Stimulated activated CD4-positive, alpha-beta T cell treated with anti-CD3 and anti-CD28 coated beads, Interleukin-4, amount 100 ng/mL, for 1 hour (primary cell): ENCODE measurements at places on chromosomes 5 and 9.

GRCh38 chr5:59222687-59223511 is 640.0 kb downstream of the RAB3C start:
- DNase-seq = no peak

DNA sequence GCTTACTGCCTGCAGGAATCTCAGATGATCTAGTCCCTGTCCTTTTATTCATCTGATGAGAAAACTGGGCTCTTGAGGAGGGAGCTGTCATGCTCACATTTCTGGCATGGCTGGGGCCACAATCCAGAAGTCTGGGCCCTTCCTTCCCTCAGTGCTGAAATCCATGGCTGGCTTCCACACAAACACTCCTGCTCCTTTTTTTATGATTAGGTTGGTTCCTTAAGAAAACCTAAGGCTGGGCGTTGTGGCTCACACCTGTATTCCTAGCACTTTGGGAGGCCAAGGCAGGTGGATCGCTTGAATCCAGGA is 1.3 kb downstream of the ACER2 start:
- DNase-seq = no peak

DNA sequence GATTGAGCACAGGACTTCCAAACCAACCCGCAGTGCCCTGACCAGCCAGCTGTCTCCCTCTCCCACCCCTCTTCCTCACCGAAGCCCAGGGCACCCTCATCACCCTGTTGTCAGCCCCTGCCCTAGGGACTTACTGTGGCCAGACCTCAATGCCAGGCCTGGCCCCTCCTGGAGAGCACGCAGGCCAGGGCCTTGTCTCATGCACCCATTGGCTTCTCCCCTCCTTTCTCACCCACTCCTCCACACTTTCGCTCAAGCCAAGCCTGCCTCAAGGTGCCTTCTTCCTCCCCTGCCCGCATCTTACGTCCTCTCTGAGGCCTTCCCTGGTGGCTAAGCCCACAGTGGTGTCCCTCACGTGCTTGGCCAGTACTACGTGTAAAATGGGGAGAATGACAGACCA is 33.3 kb upstream of the N4BP3 start:
- DNase-seq = no peak

GRCh38 chr5:132233081-132233480 is 5.4 kb upstream of the P4HA2 start:
- no peak for DNase-seq

DNA sequence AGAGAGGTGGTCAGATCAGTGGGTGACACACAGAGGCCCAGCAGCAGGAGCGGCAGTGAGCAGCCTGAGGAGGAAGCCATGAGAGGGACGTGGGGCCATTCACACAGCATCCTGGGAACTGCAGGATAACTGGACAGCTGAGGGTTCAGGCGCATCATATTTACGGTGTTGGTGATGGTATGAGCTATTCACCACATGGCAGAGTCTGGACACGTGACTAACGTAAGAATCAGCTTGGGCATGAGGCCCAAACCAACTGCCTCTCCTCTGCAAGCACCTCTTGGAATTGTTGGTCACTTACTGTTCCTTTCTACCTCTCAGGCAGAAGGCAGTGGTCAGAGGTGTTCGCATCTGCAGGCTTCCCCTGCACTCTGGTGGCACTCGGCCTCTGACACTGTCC is 141.1 kb downstream of the ENTREP1 start:
- DNase-seq = no peak

DNA sequence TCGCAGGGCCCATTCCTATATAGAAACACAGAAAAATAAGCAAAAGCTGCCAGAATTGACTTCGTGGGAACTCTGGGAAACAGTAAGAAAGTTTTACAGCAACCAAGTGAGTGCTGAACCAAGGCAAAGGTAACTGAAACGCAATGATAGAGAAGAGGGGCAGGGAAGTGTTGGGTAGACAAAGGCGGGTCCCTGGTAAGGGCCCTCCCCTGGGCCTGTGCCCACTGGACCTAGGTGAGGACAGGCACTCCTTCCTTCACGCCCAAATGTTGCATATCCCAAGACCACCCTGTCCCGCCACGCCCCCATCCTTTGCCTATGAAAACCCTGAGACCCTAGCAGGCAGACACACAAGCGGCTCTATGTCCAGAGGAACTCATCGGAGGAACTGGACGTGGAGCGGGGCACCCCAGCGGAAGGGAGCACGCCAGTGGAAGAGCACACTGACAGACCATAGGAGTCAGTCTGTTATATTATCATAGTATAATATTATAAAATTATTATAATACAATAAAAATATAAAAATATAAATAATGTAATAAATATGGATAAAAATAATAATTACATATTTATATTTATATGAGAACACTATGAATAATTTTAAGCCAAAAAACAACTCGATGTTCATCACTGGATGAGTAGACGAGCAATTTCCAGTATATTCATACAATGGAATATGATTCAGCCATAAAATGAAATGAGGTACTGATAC is 27.9 kb downstream of the CDKN2A start:
- no peak for DNase-seq

DNA sequence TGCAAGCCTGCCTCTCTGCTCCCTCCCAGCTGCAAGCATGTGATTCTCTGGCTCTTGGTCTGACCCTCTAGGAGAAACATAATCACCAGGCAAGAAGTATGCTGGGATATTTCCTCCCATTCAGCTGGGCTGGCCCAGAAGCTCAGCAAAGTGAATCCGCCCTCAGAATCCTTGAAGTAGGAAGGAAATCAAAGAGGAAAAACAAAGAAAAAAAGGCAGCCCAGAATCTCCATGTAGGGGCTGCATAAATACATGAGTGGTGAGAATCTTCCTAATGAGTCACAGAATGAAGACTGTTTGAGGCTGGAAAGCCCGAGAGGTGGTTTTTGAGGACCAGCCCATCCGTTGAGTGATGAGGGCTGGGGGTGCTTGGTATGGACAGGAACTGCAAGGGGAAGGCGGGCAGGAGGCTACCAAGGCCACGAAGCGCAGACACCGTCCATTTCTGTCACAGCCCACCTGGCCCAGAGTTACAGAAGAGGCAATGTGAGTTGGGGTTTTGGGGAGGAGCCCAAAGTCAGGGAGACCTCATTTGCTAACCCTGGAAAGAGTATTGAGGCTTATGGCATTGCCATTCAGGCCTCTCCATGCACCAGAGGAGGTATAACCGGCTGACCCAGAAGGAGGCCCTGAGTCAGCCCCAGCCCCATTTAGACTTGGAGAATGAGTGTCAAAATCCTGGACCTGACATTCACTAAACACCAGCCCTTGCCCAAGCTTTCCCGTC is 33.4 kb upstream of the TGFBR1 start:
- DNase-seq = no peak

DNA sequence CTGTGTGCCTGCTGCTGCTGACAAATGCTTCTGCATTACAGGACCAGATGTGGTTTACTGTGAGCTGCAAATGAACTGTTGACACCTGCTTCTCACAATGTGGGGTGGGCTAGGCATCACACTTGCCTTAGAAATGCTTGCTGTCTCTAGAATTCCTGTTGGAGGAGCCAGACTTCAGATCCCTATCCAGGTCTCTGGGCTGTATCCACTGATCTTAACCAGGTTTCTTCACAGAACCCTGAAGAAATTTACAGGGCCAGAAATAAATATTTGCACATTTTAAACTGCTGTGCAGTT is 255.4 kb downstream of the FAM114A2 start:
- DNase-seq = no peak

DNA sequence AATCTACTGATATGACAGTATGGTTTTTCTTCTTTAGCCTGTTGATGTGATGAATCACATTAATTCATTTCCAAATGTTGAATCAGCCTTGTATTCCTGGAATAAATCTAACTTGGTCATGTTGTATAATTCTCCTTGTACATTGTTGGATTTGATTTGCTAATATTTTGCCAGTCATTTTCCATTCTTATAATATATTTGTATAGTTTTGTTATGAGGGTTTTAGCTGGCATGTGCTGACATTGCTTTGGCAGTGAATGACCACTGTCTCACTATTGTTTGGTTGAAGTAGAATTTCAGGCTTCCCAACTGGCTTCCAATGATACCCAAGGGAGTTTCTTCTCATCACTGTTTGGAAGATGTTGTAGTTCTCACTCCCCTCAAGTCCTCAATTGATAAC is 983.0 kb upstream of the PTPRD start:
- DNase-seq = no peak

DNA sequence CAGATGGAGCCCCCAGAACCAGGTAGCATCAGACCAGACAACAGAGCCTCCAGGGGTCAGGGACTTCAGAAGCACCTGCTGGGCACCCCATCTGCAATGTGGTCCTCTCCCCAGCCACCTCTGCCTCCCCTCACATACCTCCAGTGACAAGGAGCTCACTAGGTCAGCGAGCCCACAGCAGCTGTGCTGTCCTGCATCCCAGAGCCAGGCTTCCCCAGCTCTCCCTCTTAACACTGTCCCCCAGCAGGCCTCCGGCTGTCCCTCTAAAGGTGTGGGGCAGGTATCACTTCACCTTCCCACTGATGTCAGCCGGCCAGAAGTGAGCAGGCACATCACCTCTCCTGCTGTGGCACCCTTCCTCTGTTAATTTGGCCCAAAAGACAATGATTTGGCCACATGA is 83.6 kb downstream of the LMX1B start:
- DNase-seq = no peak

DNA sequence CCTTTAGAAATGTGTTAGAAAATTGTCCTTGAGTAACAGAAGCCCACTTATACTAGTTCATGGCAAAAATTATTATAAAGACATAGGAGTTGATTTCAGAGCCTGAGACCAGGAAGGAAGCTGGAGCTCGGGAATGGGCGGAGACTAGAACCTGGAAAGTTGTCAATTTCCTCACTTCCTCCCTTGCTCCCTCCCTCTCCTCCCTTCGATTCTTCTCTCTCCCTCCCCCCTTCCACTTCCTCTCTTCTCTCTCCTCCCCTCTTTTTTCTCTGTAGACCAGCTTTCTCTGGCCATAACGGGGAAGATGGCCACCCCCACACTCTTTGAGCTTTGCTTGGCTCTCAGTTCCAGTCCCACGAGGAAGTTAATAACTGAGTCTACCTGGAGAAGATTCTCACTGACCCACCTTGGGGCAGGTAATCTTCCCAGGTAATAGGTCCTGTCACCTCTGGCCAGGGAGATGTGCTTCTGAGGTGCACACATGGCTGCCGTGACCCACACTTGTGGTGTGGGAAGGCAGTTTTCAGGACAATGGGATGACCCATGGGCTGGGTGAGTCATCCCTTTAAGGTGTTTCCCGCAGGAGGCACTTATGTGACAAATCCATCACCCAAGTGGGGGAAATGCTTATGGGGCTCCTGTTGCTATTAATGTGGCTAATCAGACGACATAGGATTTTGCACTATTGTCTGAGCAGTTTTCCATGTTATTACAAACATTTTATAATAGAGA is 78.7 kb downstream of the HSPA4 start:
- no peak for DNase-seq

DNA sequence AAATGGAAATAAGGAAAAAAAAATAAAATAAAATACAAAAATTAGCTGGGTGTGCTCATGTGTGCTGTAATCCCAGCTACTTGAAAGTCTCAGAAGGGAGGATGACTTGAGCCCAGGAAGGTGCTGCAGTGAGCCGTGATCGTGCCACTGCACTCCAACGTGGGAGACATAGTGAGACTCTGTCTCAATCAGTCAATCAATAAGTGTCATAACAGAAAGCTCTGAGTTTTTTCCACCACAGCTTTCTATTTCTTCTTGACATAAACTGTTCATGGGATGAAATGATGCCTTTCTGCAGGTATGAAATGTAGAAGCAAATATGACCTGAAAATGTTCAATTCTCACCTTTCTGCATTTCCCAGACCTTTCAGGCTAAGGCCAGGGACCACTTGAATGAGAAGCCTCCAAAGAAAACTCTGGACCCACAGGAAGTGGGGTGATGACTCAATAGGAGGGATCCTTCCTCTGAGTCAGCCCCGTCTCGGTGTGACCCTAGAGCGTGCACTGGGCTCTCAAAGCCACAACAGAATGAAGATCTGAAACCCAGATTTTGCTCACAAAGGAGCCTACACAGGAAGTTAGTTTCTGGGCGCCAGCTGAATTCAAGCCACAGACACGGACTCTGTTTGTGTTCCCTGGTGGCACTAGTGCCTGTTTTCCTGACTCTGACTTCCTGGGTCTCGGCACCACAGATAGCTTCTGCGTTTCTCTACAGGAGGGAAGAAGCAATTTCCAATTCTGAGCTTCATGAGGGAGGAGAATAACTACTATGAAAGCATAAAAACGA is 62.0 kb downstream of the ANKH start:
- peak; percentile 58 for DNase-seq

DNA sequence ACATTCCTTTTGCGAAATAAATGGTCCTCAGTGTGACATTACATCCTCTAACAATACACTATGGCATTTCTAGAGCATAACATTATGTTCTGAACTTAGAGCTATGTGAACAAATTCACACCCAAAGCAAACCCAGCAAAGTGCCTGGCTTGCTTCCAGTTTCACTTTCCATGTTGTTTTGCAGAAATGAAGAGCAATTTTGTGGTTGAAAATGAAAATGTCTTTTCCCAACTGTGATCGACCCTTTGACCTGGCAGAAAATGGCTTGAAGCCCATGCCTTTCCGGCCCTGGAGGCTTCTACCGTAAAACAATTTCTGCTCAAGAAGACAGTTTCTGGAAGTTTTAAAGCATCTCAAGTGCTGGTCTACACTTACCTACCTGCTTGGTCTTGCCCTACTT is 344.7 kb upstream of the RGMB start:
- no peak for DNase-seq

DNA sequence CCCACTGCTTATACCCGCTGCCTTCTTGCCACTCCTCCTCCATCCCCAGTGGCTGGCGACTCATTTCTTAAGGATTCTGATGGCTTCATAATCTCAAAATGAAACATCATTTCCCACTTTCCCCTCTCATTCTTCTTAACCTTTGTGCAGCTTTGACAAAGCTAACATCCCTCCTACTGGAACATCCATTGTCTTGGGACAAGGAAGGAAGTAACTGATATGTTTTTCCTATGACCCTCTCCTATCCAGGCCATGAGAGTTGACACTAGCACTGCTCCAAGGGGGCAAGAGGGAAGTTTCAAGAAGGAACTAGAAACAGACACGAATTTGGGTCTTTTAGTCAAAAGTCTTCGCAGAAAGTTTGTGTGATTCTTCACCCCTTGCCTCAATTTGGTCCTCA is 71.7 kb upstream of the SNX2 start:
- DNase-seq = no peak

GRCh38 chr9:136201609-136202453 is 3.1 kb downstream of the LHX3 start:
- no peak for DNase-seq

DNA sequence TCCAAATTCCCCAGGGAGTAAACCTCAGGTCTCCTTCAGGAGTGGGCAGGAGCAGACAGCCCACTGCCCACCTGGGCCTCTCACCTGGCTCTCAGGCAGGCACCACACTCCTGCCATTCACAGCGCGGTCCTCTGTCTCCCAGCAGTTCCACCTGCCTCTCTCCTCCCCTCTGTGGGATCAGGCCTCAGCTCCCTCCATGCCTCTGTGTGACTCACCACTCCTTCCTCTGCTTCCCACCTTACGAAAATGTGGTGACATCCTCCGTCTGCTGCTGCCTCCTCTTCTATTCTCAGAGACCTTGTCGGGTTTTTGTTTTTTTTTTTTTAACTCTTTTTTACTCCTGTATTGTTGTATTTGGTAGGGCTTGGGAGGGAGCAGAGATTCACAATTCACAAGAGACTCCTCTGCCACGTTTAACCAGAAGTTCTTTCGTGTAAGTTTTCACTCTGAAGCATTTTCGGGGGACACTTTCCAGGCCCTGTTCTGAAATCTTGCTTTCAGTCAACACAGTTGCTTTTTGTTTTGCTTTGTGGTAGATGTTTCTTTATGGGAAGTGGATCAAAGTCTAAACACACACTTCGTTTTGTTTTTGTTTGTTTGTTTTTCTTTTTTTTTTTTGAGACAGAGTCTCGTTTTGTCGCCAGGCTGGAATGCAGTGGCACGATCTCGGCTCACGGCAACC is 21.1 kb upstream of the CDKN2AIPNL start:
- no peak for DNase-seq

GRCh38 chr5:153974131-153974812 is 64.4 kb downstream of the FAM114A2 start:
- DNase-seq = no peak
